ENCODE measurements at places on chromosomes 1 and 21.

GRCh38 chr1:74946388-74946787, 187.8 kb upstream of the LHX8 start:
- H3K4me1 ChIP-seq, result no peaks in the 10 kb centered on the region
- H3K27me3 ChIP-seq, result no peaks in the 10 kb centered on the region
- H3K27ac ChIP-seq, result no peak overlapping the region

- no peak overlapping the region for H3K4me3 ChIP-seq
- H3K4me1 ChIP-seq, result no peaks in the 10 kb centered on the region
- H3K36me3 ChIP-seq, result no peaks in the 10 kb centered on the region
- H3K27me3 ChIP-seq, result peaks cover 4% of the 10 kb centered on the region
- H3K27ac ChIP-seq, result no peak overlapping the region
- DNase-seq, result no peak
Measured at GRCh38 chr1:200072636-200073285, 45.3 kb downstream of the NR5A2 start.

DNA sequence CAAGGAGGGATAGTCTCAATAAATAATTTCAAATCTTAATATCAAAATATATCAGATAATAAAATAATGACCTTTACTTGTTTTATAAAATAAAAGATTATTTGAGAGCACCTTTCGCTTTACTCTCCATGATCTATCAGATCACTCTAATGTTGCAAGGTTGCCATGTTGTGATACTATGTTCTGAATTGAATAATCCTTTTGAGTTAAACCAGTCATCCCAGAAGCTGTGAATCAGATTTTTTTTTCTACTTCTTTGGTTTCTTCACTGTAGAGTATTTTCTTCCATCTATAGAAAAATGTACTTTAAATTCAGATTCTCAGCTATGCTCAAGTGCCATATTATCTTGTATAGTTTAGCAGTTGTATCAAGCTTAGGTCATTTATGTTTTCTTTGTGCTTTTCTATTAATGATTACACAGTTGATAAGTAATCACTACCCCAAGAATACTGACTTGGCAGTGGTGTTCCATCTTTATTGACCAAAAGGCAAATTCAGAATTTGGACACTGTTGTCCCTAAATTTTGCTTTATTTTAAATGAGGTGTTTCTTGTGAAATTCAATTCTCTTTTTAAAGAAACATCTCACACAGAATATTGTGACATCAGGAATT, 32.9 kb downstream of the BRDT start:
- no peaks in the 10 kb centered on the region for H3K27me3 ChIP-seq
- H3K36me3 ChIP-seq, result no peaks in the 10 kb centered on the region
- no peak overlapping the region for H3K27ac ChIP-seq

GRCh38 chr1:111476761-111477309, 3.1 kb downstream of the C1orf162 start:
- H3K27ac ChIP-seq, result no peak overlapping the region
- H3K4me1 ChIP-seq, result no peaks in the 10 kb centered on the region
- H3K4me3 ChIP-seq, result no peak overlapping the region

GRCh38 chr21:46509741-46510502, 51.2 kb downstream of the DIP2A start:
- peaks cover under 1% of the 10 kb centered on the region for H3K4me1 ChIP-seq
- no peak overlapping the region for H3K4me3 ChIP-seq
- no peak for DNase-seq
- H3K27ac ChIP-seq, result no peak overlapping the region
- peaks cover 51% of the 10 kb centered on the region for H3K36me3 ChIP-seq
- no peaks in the 10 kb centered on the region for H3K27me3 ChIP-seq

DNA sequence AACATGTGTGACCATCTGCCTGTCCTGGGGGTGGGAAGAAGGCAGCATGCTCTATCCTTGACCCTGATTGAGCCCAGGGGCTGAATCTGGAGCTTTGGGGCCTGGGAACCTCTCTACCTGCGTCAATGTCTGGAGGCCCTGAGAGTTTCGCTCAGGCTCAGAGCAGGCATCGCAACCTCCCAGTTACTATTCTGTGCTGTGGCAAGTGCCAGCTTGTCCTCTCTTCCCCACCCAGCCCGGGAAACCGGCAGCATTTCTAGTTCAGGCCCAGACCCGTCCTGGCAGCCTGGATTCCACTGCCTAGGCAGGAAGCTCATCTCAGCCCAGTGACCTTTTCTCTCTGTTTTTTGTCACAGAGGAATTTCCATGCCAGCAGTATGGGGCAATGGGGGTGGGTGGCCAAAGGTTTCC, 10.0 kb upstream of the IRF6 start:
- no peak overlapping the region for H3K4me3 ChIP-seq
- no peaks in the 10 kb centered on the region for H3K36me3 ChIP-seq
- no peak overlapping the region for H3K27ac ChIP-seq
- no peaks in the 10 kb centered on the region for H3K4me1 ChIP-seq
- peaks cover 10% of the 10 kb centered on the region for H3K27me3 ChIP-seq

DNA sequence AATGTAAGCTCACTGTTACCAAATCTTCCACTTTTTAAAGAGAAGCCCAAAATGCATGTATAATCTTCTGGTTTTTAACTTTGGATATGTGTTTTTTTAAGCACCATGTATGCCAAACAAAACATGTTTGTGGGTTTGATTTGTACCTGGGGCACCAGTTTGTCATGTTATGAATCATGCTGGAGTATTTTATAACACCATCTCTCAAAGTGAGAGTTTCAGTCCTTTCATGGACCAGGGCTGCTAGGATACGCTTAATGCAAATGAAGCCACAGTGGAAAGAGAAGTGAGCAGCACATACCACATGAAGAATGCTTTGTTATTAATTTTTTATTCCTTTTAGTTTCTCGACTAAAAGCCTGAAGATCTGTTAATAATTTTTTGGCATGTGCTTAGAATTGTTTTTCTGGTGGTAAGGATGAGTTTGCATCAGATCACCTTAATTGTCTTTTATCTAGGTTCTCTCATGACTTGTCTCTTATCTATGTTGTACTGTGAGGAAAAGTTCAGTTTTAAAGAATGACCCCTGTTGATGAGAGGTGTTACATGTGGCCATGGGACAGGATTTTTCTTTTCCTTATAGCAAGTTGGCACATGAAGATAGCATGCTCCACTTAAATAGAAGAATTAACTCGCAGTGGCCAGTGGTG, 2.0 kb upstream of the RABGAP1L start:
- H3K4me1 ChIP-seq, result peaks cover 9% of the 10 kb centered on the region

DNA sequence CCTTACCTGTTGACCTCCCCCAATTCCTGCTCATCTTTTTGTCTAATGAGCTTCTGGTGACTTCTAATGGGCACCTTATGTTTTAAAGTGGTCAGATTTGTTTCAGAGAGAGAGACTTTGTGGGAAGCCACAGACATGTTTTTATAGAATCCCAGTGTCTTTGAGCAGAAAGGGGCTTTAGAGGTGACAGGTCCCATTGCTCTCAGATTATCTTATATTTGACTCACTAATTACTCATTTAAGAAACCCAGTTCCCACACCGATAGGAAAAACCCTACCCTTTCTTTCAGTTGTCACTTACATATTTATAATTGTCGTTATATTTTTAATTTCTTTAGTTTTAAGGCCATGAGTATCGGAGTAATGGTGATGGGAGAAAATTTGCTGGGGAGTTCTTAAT, 215.5 kb downstream of the CAMTA1 start:
- H3K27me3 ChIP-seq, result no peaks in the 10 kb centered on the region
- H3K4me1 ChIP-seq, result peaks cover 10% of the 10 kb centered on the region
- no peak overlapping the region for H3K4me3 ChIP-seq
- no peak for DNase-seq
- H3K27ac ChIP-seq, result no peak overlapping the region
- no peaks in the 10 kb centered on the region for H3K36me3 ChIP-seq

- no peak overlapping the region for H3K27ac ChIP-seq
- H3K27me3 ChIP-seq, result no peaks in the 10 kb centered on the region
- H3K4me3 ChIP-seq, result no peak overlapping the region
Measured at GRCh38 chr1:173328961-173329360, 121.8 kb upstream of the TNFSF4 start.
